GF-D8 (cell line): ENCODE measurements at places on chromosomes 3 and 15.

DNA sequence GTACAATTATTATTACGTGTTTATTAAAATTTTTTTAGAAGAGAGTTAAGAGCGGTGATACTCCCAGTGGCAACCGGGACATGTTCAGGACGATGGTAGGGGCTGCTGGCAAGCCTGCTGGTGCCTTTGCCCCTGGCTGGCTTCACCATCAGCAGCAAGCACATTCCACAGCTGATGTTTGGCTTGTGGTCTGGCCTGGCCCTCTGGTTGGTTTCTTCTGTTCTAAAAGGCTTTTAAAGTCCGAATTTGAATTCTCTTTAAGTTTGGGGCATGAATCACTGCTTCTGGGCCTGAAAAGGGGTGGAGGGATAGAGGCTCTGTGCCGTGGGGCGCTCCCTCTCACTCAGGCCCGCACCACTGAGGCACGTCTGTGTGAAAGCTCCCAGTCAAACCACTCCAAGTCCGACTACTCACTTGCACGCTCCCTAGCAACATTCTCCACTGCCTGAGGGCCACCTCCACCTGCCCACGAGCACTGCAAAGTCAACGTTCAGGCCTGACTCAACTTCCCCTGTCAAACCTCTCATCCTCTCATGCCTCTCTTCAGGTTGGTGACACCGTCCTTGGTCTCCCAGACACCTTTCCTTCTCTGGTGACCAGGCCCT is 10.1 kb downstream of the ITGA11 start:
- no peak for DNase-seq

DNA sequence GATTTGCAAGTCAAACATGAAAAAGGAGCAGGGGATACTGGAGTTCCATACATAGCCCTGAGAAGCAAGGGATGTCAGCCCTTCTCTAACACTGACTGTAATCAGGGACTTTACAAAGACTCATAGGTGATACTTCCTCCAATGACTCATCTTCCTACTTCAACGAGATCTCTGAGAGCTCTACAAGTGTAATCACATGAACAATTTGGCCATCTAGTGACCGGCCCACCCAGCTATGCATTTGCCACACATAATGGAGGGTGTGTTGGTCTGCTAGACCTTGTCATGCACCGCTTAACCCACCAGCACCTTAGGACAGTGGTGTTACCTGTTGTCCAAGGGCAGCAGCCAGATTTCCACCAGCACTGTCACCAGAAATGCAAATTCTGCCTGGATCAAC is 75.3 kb downstream of the NCEH1 start:
- DNase-seq = no peak

GRCh38 chr3:154122552-154122911 is 1.3 kb downstream of the ARHGEF26 start:
- no peak for DNase-seq

GRCh38 chr3:196932600-196932999 is 9.7 kb downstream of the NCBP2 start:
- DNase-seq = no peak

- no peak for DNase-seq
Observed at GRCh38 chr3:52323526-52324295, 7.6 kb downstream of the DNAH1 start.

DNA sequence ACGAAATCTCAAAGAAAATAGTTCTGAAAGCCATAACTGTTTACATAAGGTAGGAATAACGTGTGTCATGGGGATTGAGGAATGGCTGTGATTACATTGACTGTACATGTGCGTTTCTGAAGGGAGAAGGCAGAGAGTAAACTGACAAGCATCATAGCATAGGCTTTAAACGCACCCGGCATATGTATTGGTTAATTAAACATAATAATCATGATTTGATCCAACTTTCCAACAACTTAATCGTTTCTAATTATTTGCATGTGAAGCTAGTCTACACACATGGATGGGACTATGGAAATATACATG is 3.3 kb downstream of the TMEM108 start:
- DNase-seq = no peak

GRCh38 chr3:16174389-16174788 is at the start of gene GALNT15:
Gene GALNT15 (plus strand): TSS chr3:16174680. CDS start chr3:16175152, 472 bp downstream.
- no peak for DNase-seq

DNA sequence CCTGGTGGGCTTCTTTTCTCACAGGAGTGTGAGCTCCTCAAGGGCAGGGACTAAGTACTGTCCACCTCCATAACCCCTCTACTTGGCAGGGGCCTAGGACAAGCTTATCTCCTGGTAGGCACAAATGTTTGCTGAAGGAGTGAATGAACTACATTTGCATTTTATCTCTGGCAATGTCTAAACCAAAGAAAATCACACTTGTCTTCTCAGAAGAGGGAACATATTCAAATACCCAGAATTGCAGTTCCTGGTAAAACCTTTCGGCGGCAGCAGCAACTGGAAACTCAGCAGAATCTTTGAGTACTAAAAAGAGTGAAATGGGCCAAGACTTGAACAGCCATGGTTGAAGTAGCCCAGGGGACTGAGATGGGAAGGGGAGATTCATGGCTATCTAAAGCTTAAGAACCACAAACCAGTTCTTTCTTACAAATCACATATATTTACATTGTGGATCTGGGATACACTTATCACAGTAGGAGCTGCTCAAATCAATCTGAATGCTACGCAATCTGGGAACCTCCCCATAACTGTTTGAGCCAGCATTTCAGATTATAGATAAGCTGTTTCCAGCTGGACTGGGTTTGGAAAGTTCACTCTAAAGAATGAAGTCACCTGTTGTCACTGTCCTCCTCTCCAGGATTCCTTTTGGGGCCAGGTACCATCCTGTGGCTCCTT is 18.7 kb upstream of the PTPN9 start:
- peak; percentile 24 for DNase-seq

DNA sequence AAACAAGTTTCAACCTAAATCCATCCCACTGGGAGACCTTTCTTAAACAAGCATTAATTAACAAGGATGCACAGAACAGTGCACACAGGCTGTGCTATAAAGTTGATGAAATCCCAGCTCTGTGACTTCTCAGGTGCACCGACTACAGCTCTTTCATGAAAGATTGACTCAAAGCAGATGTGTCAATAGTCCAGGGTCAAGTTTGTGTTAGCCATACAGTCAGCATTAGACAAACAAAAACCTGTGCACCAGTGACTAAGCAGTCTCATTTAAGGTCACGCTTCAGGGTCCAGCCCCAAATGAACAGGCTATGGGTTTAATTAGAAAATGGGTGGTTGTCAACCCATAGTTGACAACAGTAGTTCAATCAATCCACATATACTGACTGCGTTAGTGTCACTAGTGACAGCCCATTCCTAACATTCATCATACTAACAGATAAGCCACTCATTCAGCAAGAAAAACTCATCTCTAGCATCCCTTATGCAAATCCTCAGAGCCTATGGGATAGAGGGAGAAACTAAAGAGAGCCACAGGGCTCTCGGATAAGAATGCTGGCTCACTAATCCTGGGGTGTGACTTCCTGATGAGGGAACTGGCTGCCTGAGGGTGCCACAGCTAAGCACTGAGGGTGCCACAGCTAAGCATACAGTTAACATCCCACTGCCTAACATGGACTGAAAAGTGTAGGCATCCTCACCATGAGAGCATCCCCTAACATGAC is 84.1 kb downstream of the WNT5A start:
- no peak for DNase-seq

DNA sequence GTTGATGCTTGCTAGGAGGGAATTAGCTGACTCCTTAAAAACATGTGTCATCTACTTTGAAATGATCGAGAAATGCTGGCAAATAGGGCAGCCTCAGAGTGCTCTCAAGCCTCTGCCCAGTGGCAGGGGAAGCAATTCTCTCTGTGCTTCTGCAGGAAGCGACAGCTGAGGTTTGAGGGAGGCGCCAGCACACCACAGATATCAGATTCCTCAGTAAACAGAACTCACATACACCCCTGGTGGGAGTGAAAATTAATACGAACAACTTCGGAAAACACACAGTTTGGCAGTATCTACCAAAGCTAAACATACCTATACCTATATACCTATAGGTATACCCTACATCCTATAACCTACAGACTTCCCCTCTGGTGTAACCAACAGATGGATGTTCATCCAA is 61.3 kb downstream of the NSMCE3 start:
- DNase-seq = no peak

DNA sequence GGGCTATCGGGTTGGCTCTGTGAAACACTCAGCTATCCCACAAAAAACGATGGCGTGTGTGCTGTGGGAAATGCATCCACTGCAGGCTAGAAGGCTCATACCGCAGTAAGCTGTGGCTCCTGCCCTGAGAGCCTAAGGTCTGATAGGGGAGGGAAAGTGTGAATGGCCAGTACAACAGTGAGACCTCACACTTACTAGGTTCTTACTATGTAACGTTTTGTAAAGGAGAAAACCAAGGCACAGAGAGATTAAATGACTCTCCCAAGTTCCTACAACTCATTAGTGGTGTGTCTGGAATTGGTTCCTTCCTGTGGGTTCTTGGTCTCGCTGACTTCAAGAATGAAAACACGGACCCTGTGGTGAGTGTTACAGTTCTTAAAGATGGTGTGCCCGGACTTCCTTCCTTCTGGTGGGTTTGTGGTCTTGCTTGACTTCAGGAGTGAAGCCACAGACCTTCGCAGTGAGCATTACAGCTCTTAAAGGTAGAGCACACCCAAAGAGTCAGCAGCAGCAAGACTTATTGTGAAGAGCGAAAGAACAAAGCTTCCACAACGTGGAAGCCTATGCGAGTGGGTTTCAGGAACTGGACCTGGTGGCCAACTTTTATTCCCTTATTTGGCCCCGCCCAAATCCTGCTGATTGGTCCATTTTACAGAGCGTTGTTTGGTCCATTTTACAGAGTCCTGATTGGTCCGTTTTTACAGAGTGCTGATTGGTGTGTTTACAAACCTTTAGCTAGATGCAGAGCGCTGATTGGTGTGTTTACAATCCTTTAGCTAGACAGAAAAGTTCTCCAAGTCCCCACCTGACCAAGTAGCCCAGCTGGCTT is 161.7 kb downstream of the POLR2M start:
- DNase-seq = peak; percentile 47

GRCh38 chr3:112390783-112391641 is 58.1 kb downstream of the CD200 start:
- DNase-seq = no peak

DNA sequence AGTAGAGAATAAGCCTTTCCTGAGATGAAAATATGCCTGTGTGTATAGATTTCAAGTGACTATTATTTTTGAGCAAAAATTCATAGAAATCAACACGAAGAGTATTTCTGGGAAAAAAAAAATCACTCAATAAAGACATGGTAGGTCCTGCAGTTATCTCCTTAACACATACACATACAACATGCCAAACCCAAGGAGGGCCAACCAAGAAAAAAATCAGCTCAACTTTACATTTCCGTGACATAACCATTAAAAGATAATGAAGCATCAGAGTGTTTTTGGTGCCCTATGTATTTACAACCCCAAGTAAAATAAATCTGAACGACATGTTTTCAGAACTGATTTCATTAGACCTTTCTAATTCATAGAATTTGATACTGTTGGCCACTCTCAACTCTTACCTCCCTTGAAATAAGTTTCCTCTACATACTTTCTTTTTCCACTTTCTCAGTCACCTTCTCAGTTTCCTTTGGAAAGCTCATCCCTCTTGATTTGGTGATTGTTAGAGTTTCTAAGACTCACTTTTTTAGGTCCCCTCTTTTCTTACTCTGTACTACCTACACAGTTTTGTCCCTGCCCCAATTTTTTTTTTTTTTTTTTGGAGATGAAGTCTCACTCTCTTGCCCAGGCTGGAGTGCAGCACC is 162.3 kb downstream of the TBL1XR1 start:
- no peak for DNase-seq

- DNase-seq = no peak
Observed at GRCh38 chr15:63318344-63318743, 40.9 kb downstream of the APH1B start.

DNA sequence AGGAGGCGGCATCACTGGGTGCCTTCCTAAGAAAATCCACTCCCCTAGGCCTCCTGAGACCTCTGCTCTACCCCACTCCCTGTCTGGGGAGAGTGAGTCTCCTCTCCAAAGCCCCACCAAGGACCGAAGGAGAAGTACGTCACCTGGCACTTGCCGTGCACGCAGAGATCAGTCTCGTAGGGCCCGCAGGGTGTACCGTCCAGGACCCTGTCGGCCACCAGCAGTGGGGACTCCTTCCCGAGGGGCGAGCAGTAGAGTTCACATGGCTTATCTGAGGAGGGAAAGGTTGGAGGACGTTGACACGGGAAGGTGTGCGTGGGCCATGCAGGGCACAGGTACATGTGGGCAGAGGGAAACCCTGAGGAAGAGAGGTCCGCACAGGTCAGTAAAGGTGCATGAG is 232.9 kb downstream of the ADAMTS17 start:
- DNase-seq = no peak

GRCh38 chr3:8713901-8714759 is 19.5 kb upstream of the CAV3 start:
- DNase-seq = no peak

GRCh38 chr3:23324745-23325144 is 121.6 kb downstream of the UBE2E2 start:
- peak; percentile 1 for DNase-seq

DNA sequence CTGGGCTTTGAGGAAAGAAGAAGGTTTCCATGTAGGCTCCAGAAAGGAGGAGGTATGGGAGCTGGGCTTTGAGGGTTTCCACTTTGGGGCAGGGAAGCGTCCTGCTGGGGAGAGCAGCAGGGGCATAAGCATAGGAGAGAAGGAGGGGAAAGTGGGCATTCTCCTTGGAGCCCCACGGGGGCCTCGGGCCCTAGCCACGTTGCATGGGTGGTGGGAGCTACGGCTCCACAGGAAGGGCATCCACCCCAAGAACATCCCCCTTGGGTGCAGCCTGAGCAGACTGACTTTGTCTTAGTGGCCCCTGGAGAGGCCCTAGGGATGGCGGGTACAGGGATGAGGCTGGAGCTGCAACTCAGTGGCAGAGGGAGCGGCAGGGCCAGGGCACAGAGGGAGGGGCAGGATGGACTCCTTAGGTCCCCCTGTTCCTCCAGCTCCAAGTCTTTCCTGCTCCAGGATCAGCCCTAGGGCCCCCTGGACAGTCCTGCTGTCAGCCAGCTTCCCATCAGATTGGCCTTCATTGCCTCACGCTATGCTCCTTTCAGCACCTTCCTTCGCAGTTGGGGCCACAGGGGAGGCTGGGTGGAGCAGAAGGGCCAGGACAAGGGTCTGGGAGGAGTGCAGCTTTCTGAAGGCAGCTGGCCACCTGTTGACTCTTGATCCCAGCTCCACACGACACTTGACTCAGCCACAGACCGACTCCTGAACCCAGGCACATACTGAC is 22.9 kb downstream of the PRR20G start:
- no peak for DNase-seq

DNA sequence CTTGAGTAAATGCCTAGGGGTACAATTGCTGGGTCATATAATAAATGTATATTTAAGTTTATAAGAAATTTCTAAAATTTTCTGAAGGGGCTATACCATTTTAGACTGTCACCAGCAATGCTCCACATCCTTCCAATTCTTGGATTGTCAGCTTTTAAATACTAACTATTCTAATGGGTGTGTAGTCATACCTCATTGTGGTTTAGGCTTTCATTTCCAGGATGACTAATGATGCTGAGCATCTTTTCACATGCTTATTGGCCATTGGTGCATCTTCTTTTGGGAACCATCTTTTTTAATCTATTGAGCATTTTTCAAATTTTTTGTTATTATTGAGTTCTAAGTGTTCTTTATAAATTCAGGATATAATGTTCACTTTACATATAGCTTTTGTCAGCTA is 52.5 kb upstream of the CORO2B start:
- no peak for DNase-seq
